ENCODE measurements at places on chromosomes 6 and 20.

GRCh38 chr6:22099231-22099630 is 197.6 kb downstream of the PRL start:
- DNase-seq = no peak

DNA sequence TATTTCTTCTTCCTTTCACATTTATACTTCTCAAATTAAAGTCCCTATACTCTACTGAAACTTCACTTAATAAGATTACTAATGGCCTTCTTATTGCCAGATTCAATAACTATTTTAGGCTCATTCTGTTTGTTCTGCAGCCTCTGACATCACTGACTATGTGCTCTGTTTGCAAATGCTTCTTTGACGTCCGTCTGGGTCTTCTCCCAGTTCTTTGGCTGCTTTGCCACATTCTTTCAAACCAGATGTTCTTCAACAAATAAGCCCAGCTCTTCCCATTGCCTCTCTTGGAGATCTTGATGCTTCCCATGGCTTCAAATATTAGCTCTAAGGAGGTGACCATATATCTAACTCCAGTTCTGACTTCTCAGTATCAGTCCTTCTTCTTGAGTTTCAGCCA is 117.4 kb downstream of the BTBD9 start:
- DNase-seq = no peak

- no peak for DNase-seq
Measured at GRCh38 chr20:13449868-13450434, 188.8 kb downstream of the TASP1 start.

DNA sequence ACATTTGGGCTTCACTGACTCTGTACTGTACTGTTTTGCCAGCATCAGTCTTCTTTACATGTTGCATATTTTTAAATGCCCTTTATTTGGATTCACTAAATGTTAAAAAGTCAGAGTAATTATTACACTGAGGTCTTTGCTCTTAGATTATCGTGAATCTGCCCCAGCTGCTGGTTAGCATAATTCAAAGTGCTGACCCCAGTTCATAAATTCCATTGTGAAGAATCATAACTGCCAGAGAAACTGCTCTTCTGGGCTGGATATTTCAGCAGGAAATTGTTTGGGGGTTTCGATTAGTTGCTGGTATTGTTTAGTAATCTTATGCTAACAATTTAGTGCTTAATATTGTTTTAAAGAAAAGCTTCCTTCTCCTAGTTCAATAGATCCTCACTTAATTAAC is 682.1 kb upstream of the MAP3K7 start:
- DNase-seq = no peak

DNA sequence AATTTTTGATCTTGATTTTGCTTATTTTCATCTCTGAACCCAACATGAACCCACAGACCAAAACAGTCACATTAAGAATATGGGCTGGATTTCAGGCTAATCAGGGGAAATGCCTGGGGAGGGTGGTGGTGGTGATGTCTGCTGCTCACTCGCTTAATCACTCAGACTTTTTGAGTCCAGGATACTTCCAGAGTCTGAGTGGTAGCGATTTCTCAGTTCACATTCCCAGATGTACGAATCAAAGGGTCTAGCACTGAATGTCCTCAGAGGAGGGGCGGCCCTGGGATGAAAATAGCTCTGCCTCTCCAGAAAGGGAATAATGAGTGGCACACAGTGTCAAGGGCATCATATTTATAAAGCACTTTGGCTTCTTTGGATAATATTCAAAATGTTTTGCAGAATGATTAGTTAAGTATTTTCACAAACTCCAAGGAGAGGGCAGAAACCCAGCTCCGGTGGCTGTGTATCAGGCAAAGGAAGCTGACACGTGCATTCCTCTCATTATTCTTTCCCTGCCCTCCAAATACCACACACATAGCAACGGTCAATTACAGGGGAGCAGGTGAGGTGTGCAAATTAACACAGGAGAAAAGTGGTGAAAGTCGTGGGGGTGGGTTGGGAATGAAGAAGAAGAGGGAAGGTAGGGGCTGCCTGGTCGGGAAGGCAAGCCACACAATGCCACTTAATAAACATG is 345.2 kb upstream of the RSPO3 start:
- DNase-seq = no peak

GRCh38 chr20:53706466-53707370 is 113.1 kb upstream of the ZNF217 start:
- no peak for DNase-seq

- DNase-seq = peak; percentile 54
Measured at GRCh38 chr20:48645666-48646065, 182.1 kb downstream of the PREX1 start.

DNA sequence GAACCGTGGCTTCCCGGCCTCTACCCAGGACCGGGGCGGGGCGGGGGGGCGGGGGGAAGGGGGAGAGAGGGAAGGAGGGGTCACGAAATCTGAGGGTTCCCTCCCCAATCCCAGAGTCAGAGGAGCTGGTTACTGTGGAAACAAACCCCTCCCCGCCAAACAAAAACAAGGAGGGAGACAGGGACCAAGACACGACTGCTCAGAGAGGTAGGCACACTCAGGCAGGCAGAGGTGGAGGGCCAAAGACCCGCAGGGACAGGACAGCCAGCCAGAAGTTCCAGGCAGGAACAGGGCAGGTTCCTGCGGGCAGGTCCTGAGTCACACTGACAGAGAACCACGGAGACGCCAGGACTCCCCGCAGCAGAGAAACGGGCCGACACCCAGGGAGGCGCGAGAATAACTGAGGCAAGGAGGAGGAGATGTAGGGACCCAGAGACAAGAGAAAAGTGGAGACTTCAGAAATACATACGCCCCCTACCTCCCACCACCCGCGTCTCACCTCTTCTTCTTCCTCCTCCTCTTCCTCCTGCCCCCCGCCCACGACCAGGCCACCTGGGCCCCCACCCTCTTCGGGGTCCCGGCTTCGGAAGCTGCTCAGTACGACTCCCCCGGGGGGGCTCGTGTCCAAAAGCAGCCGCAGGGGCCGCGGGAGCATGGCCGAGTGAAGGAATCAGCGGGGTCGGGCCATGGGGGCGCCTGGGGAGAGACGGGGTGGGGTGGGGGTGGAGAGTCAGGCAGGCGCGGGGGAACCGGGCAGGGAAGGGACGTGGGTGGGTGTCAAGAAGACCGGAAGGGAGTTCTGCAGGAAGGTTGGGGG is 578 bp downstream of the RGL2 start:
- peak; percentile 90 for DNase-seq

GRCh38 chr20:32585011-32585585 is at the start of gene NOL4L:
Gene NOL4L (minus strand): TSS chr20:32585333. CDS start chr20:32584890, 443 bp downstream.
- peak; percentile 85 for DNase-seq

Measured in spleen (tissue), 13 donors.